NK-92 treated with Interleukin-12 subunit alpha and Interleukin-12 subunit beta, amount 100 ng/mL, for 24 hours (cell line): ENCODE measurements at places on chromosomes 12 and 14.

GRCh38 chr12:10571141-10571540, 42.3 kb downstream of the MAGOHB start:
- DNase-seq: no peak

GRCh38 chr12:131738196-131738595, 27.3 kb downstream of the SFSWAP start:
- DNase-seq: no peak

- no peak for DNase-seq
Measured at GRCh38 chr12:124083708-124084107, 110.7 kb downstream of the ZNF664 start.

DNA sequence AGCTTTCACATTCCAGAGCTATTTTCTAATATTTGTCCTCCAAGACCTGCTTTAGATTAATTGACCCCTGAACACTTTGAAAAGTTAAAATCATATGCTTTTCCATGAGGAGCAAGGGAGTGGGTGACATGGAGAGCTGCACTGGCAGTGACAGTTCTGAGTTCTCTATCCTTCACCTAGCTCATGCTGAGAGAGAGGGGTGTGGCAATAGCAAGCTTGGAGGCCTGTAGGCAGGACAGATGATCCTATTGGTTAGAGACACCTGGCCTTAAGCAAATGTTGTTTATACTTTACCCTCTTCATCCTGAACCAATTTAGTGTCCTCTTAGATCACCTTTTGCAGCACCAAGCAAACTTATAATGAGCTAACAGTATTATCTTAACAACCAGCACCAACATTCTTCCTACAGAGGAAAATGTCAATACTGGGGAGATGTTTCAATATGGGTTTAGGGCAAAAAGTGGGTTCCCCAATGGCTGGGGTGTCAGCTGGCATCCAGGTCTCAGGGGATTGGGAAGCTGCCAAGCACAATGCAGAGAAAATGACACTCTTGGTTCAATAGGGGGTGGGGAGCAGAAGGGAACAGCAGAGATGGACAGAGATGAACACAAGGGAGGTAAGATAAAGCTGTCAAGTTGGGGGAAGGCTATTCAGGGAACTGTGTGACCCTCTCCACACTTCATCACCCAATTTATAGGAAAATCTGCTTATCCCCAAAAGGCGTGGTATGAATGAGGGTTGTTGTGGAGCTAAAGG, 37.0 kb upstream of the PPM1H start:
- no peak for DNase-seq

GRCh38 chr12:87818441-87818840, 210.8 kb downstream of the C12orf50 start:
- no peak for DNase-seq

- DNase-seq: no peak
Measured at GRCh38 chr12:132610051-132610759, at the start of gene LRCOL1. LRCOL1 (minus strand) TSS chr12:132610582; CDS start chr12:132606251, 4,331 bp downstream.

DNA sequence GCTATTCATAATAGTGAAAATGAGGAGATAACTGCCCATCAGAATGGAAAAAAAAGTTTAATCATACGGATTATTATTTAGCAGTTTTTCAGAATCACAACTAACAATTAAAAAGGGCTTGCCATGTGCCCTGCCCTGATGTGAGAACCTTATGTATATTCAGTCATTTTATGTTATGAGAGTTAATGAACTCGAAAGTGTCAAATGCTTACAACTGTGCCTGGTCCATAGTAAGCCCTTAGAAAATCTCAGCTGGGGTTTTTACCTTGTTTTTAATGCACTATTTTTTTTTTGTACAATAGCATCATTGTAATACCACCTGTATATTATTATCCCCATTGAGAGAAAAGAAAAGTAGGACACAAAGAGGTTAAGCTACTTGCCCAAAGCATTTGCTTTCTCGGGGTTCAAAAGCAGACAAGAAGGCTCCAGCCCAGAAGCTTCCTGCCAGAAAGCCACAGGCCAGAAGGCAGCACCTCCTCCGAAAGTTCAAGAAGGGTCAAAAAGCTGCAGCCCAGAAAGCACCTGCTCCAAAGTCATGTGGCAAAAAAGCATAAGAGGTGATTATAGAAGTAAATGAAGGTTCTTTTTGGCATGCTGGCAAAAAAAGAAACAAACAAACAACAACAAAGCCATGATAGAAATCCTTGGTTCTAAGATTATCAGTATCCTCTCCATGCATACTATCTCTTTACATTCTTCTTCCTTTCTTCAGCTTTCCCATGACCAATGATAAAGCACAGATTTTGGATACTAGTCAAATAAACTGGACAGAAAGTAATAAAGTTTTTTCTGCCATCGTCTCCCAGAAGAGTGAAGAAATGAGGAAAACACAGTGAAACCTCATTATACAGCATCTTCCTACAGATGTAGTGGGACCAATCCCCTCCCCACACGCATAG, 59.1 kb upstream of the NAP1L1 start:
- DNase-seq: no peak
